ENCODE measurements at places on chromosomes 5 and 9.
A peak's percentile ranks its signal among the peaks of the same experiment; 100 is the strongest.

- no peak for DNase-seq
Observed at GRCh38 chr9:101966691-101967090, 228.2 kb upstream of the GRIN3A start.

DNA sequence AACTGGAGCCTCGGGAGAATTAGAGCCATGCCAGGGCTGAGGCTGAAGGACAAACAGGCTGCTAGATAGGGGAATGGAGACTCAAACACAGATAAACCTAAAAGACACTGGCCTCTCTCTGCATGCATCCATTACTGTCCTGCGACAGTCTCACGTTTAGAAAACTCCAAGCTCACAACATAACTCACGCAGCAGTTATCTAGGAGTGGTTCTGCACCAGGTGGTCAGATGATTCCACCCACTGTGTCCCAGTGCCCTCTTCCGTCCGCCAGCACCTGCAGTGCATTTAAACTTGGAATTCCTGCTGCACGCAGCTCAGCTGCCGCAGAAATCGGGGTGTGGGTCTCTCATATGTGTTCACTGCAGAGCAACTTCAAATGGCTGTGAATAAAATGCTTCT lies 272.6 kb upstream of the IRX2 start:
- no peak for DNase-seq

DNA sequence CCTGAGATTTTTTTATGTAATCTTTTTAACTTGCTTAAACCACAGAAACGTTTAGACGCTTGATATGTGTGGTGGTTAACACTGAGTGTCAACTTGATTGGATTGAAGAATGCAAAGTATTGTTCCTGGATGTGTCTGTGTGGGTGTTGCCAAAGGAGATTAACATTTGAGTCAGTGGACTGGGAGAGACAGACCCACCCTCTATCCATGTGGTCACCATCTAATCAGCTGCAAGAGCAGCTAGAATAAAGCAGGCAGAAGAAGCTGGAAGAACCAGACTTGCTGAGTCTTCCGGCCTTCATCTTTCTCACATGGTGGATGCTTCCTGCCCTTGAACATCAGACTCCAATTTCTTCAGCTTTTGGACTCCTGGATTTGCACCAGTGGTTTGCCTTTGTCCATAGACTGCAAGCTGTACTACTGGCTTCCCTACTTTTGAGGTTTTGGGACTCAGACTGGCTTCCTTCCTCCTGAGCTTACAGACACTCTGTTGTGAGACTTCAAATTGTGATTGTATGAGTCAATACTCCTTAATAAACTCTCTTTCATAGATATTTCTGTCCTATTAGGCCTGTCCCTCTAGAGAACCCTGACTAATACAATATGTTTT lies 816.0 kb upstream of the CDH9 start:
- DNase-seq: peak; percentile 25

- no peak for DNase-seq
Observed at GRCh38 chr5:146363161-146363874, 24.7 kb downstream of the POU4F3 start.

DNA sequence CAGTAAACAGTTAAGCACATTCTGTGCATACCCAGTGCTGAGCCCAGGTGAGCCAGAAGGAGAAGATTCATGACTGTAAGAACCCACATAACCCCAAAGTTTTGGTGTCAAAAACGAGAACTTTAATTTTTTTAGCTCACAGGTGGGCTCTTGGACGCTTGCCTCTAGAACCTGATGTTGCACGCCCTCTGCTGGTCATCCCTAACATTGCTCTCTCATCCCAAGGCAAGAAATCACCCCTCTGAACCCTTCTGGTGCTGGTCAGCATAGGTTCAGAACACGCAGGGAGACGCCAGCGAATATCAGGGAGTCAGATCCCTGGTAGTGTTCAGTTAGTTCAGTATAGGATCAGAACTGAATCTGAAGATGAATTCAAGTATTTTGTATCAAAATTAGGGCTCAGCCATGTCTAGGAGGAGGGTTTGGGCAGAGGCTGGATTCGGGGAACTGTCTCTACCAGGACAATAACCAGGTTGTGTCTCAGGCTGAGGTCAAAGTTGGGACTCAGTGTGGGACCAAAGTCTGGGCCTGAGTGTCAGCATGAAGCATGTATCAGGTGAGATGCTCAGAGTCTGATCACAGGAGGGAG lies 4.1 kb upstream of the DNAJB5 start:
- peak; percentile 39 for DNase-seq

DNA sequence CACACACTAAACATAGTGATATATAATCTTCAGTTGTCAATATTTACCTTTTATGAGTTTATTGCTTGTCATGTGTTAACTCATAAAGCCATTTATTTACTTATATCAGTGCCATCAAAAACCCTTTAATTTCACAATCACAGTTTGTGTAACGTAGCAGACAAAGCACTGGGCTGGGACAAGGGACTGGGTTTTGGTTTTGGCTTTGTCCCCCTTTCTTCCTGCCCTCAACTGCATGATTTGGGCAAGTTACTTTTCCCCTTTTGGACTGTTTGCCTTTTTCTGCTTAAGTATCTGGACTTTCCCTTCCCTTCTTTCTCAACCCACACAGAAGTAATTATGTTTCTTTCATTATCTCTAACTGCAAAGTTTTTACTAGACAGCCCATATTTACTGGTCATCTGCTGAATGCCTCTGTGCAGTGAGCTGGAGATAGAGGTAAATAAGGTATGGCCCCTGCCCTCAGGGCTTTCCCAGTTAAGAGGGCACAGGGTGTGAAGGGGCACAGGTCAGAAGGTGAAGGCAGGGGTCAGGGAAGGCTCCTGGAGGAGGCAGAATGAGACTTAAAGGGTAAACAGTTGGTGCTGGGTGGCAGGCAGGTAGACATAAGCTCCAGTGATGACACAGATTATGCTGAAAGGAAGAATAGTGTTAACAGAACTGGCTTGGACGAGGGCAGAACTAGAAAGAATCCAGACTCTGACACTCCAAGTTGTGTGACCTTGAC lies 14.8 kb upstream of the NR3C1 start:
- no peak for DNase-seq

- DNase-seq: peak; percentile 73
Observed at GRCh38 chr5:88826646-88827585, 56.1 kb downstream of the MEF2C start.

DNA sequence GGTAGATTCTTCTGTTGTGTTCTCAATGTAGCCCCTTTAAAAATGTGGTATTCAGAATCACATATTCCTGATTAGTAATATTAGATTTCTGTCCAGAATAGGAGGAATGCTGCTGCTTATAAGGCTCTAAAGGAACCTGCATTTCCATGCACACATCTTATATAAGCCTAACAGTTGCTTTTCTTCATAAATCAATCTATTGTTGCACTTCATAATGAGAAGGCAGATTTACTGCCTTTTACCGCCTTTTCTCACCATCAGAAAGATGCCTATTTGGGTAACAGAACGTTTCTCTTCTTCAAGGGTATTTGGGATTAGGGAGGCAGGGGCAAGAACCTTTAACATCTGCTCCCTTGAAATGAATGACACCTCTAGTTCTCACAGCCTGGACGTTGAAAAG lies 243.4 kb downstream of the MLLT3 start:
- DNase-seq: no peak

DNA sequence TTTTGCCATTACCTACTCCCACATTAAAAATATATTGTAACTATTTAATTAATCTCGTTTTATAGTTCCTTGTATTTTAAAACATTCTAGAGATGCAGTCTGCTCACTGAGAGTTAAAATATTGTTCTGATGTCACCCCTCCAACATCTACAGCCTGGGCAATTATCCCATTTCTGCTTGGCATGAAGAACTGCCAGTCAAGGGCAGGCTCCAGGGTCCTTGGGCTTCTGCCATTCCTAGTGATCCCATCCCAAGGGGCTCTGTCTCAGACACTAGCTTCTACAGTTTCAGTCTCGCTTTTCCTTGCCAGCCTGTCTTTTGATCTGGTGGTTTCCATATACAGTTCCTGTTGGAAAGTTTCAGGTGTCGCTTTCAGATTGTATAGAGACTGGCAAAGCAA lies 287.2 kb downstream of the TMEM232 start:
- DNase-seq: no peak

- DNase-seq: peak; percentile 35
Observed at GRCh38 chr5:40879163-40879942, 29.9 kb upstream of the C7 start.

- DNase-seq: no peak
Observed at GRCh38 chr5:140633501-140633900, 526 bp upstream of the CD14 start.

- DNase-seq: no peak
Observed at GRCh38 chr5:107289030-107289714, 381.6 kb downstream of the EFNA5 start.

GRCh38 chr5:77920359-77921058 lies 144.4 kb upstream of the TBCA start:
- no peak for DNase-seq

- no peak for DNase-seq
Observed at GRCh38 chr5:58617241-58617640, 34.4 kb downstream of the RAB3C start.

GRCh38 chr5:1551426-1552301 lies 27.9 kb upstream of the LPCAT1 start:
- no peak for DNase-seq

DNA sequence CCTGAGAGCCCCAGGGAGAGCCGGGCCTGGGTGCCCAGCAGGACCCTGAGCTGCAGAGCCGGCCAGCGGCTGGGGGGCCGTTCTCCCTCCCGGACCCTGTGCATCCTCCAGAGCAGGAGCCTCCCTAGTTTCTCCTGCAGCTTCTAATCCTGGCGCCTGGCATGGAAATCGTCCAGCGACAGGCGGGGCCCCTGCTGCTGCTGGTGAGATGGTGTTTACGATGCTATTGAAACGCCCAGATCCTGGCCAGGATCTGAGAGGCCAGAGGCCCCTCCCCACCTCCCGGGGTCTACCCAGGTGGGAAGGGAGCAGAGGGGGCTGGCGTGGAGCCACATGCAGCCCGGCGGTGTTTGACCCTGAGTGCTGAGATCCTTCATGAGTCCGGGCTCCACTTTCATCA lies 38.2 kb upstream of the CEP72 start:
- no peak for DNase-seq

- DNase-seq: no peak
Observed at GRCh38 chr9:23746317-23746716, 79.7 kb downstream of the ELAVL2 start.

DNA sequence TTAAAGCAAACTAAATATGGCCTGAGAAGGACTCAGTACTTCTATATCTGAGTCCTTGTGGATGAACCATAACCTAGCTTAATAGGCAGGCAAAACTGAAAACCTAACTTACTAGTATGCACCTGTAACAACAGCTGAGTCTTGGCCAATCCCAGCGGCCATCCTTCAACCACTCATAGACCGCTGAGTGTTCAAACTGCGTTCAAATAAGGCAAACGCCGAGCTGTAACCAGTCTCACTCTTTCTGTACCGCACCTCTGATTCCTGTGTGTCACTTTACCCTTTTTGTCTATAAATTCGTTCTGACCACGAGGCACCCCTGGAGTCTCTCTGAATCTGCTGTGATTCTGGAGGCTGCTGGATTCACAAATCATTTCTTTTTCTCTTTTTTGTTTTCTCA lies 170.5 kb downstream of the COL23A1 start:
- no peak for DNase-seq

GRCh38 chr5:157600252-157600651 lies 24.7 kb upstream of the ADAM19 start:
- DNase-seq: no peak

GRCh38 chr5:62326302-62326701 lies 20.3 kb downstream of the KIF2A start:
- DNase-seq: no peak

GRCh38 chr5:124274949-124275348 lies 471.5 kb downstream of the ZNF608 start:
- peak; percentile 79 for DNase-seq

- no peak for DNase-seq
Observed at GRCh38 chr5:112586596-112587062, 151.1 kb upstream of the APC start.

DNA sequence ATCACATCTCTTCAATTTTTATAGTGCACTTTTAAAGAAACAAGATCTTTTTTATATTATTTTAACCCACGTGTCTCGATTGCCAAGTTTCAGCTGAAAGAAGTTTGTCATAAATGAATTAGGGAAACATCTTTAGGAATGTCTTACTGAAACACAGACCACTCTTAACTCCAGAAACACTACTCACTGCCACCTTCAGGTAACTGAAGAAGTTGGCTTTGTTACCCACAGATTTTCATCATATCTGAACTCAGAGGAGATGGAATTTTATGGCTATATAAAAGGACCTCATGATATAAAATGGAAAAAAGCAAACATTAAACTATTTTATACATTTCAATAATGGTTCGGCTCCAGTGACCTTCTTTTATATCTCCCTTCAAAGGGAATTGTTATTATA lies 158.0 kb downstream of the SEMA5A start:
- peak; percentile 34 for DNase-seq

- no peak for DNase-seq
Observed at GRCh38 chr5:174281089-174281760, 235.7 kb downstream of the NSG2 start.

GRCh38 chr9:113999256-114000062 lies 78.6 kb downstream of the AMBP start:
- no peak for DNase-seq

GRCh38 chr5:137632716-137633115 lies 103.2 kb downstream of the KLHL3 start:
- no peak for DNase-seq

DNA sequence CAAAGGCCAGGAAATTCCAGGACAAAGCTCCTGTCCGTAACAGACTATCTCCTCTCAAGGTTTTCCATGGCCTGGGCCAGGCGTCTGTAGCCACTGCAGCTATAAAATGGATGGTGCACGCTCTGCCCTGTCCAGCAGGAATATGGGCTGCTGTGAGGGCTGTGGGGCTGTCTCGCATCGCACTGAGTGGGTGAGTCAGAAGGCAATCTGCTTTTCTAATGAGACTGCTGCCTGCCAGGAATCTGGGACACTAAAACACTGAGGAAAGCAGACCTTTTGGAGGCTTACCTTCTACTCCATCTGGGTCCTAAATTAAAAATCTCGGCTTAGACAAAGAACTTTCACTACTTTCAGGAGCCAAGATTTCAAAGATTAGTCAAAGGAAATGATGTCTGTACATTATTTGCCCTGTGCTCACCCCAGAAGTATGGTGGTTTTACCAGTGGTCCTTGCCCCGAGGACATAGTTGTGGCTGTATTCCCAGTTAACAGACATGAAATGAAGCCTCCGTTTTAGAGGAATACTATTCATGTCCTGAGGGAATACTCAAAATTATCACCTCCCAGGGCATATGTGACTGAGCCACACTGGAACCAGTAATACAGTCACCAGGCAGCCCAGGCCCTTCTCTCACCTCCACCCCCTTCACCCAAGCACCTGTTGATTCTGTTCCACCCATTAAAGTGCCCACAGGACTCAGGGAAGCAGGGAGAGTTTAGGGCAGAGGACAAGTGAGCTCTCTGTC lies 56.4 kb downstream of the PFDN1 start:
- DNase-seq: peak; percentile 80

- no peak for DNase-seq
Observed at GRCh38 chr9:6330958-6331634, 2.9 kb downstream of the TPD52L3 start.

- DNase-seq: peak; percentile 98
Observed at GRCh38 chr9:134434894-134435506, 108.7 kb downstream of the RXRA start.
